ENCODE measurements at places on chromosomes 1 and 21. TPM values are rescaled to one million over a fixed set of nuclear protein-coding genes. Genes with fewer than 3 reads are reported as not detected.

Gene CRYZL1
- total RNA-seq: 18.4 TPM

Gene CLCA1
- 0.14 TPM for total RNA-seq

Gene OR14K1
- total RNA-seq: not detected

Gene HSD3B2
- total RNA-seq: 0.42 TPM

Gene CDKN2C
- total RNA-seq: 34.3 TPM

GRCh38 chr21:27122686-27123085 lies 155.8 kb upstream of the ADAMTS5 start:
- no peak for DNase-seq

DNA sequence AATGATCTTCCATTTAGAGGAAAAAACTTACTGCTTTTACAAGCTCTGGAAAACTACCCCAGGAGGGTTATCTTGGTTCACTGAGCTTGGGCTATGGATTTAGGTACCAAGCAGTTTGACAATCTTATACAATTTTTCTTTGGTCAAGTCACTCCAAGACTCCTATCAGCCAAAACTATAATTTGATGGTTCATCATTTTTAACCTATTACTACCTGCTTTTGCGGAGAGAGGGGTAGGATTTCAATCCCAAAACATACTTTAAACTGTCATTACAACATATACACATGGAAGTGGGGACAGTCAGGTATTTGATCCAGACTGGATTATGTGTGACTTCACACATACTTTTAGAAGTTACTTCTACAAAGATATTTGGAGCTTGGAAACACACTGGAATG lies 71.8 kb downstream of the RUNX1 start:
- no peak for DNase-seq

Data from thymus (tissue), 14 donors.